AG08395 (cell line): ENCODE measurements at places on chromosomes 2 and 18.

GRCh38 chr2:166373951-166374350 lies 1.8 kb downstream of the SCN9A start:
- DNase-seq = no peak

DNA sequence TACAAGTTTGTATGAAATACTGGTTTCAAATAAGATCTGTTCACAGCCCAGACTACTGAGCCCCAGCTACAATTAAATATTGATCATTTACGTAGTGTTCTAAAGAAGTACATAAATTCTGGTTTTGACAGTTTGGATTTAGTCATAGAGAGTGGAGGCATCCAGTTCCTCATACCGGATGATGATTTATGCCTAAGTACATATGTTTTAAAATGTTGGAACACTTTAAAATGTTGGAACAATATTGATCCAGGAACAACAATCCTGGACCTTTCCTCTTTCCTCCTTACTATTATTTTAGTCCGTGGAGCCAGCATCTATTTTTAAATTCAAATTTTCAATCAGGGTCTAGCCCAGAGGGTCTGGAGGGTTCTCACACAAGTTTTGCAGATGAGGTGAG lies 22.8 kb upstream of the TTN start:
- no peak for DNase-seq

- DNase-seq = peak; percentile 71
These were observed 147.0 kb upstream of the ID2 start for GRCh38 chr2:8534729-8535468.

DNA sequence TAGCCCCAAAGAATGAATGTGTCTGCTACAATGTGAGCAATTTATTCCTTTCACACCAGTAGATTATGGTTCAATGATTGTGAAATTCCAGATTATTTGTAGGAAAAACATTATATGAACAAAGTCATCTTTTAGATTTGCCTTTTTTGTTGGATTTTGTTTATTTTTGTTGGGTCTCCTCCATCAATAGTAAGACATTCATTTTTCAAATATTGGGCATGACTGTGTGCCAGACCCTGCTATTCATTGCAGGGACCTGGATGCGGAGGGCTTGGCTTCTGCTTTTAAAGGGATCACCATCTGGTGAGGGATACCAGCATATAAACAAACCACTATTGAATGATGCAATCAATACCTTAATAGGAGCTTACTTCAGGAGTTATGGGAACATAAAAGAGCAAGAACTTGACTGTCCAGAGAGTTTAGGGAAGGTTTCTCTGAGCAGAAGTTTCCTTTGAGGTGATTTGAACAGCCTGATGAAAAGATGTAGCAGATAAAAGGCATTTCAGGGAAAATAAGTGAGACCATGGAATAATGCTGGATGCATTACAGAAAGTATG lies 486.7 kb downstream of the EPHA4 start:
- DNase-seq = no peak

DNA sequence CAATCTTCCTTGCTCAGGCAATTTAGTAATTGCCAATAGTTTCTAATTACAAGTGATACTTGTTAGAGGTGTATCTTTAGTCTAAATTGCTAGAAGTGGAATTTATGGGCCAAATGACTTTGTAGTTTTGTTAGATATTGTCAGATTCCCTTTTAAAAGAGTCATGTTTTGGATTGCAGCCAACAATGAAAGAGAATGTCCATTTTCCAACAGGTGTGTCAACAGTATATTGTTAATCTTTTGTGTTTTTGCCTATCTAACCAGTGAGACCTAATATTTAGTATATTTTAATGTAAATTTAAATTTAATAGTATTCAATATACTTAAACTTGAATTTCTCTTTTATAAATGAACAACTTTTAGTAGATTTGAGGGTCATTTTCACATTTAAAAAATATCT lies 259.4 kb upstream of the ETAA1 start:
- no peak for DNase-seq

DNA sequence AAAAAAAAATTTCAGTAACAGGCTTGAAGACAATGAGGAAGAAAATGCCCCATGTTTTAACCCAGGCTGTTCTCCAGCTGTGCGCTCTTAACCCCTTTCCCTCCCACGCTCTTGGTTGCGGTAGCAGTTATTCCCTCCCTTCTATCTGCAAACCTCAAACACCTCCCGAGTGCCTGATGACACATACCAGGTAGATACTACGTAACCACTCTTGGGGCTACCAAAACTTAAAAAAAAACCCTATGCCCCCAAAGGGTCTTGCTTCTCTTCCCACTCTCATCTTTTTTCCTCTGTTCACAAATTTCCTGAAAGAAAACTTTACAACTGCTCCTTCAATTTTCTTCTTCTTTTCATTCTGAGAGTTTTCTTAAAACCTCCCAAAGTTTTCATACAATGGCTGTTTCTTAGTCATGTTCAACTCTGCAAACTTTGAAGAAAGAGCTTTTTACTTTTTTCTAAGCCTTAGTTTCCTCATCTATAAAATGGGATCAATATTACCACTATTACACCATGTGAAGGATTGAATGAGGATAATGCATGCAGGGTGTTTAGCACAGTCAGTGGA lies 4.9 kb upstream of the DRC1 start:
- no peak for DNase-seq

DNA sequence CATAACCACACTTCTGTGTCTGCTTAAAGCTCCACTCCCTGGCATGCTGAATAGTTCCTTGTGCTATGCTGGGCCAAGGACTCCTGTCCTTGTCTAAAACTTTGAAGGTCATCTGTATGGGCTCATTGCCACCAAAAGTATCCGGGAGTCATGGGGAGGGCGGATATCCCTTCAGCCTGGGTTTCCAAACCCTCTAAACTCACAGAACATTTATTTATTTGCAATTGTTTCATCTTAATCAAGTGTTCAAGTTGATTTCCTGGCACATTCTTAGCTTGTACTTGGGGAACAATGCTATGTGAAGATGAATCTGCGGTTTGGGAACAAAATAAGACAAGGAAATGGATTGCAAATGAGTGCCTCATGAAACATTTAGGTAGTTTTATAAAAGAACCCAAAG lies 1.8 kb downstream of the NOSTRIN start:
- no peak for DNase-seq

DNA sequence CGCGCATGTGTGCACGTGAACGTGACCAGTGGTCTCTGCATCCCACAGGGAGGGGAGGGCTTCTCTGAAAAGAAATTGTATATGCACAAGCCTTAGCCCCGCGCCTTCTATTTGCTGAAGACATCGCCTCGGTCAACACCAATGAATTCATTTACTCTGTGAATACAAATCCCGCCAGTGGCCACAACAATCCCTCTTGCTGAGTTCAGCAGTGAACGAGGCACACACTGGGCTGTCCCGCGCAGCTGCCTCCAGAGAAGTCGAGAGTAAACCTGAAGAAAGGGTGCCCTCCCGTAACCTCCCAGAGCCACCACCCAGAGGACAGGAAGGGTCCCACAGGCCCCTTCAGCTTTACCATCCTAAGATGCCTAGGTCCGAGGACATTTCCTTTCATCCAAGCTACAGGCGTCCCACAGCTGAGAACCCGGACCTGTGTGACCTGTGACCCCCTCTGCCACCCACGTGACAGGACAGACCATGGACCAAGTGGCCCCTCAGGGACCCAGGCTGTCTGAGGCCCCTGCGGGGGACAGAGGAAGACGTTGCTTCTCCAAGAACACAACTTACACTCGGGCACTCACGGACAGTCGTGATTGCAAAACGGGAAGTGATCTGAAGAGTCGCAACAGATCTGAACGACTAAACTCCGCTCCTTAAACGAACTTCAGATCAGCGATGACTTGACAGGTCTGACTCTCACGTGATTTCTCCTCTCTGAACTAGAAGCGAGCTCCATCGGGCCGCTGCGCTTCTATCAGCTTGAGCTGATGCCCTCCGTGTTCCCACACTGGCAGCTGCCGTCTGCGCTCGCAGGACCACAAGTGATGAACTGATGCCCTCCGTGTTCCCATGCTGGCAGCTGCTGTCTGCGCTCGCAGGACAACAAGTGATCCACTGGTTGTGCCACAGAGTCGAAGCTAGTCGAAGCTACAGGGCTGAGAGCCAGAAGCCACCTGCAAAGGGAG lies 92.7 kb downstream of the ZNF516 start:
- no peak for DNase-seq
